ENCODE measurements at places on chromosomes 12 and 14.

DNA sequence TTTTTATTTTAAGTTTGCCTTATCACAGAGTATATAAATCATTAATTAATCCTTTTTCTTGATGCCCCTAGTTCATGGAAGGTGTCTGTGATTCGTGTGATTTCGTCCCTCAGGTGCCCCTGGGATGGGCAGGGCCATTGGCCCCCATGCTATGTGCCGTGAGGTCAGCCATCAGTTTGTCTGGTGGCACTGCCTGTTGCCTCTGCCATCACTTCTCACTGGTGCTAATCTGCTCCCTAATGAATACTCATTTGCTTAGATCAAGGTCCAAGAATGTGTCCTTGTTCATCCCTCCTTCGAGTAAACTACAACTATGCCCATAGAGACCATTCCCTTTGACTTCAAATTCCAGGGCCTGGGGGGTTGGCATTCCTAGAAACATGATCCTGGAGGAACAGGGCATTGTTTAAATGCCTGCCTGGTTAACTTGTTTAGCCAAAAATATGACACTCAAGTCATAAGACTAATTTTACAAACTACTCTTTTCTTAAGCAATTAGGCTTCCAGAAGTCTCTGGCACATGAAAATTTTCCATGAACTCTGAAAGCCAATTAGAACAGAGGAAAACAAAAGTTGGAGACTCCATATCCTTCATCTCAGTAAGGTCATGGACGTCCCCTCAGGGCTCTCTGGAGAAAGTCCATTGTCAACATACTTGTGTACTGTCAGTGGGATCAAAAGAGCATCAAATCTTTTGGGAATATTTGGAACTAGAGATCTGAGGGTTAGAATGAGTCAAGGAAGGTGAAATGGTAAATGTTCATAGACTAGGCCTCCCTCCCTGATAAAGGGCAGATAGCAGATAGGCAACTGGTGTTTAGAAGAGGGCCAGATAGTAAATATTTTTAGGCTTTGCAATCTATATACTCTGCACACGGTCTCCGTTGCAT lies 90.9 kb upstream of the PLXNC1 start:
- no peak for DNase-seq

DNA sequence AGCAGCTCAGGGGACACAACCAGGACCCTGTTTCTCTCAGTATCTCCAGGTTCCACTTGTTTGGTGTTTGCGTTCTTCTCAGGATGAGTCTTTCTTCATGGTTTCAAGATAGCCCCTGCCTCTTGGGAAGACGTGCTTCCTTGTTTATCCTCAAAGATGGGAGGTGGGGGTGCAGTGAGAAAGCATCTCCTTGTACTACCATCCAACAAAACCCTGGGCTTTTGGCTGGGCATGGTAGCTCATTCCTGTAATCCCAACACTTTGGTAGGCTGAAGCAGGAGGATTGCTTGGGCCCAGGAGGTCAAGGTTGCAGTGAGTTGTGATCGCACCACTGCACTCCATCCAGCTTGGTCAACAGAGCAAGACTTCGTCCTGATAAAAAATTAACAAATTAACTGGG lies 21.0 kb upstream of the TUNAR start:
- no peak for DNase-seq

DNA sequence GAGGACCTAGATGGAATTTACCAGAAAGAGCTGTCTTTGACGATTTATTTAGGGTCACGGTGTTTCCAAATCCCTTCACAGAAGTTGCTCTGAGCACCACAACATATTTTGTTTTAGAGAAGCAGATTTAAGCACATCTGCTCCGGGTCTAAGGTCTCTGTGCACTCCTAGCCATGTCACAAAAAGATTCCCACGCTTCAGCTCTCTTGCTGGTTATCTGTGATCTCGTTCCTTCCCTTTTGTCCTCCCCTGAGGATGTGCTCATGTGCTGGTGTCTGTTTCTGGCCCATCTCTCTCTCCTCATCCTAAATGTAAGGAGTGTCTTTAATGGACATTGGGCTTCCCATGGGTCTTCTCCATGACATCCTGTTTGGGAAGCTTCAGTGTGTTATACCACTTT lies 53.7 kb upstream of the GNPNAT1 start:
- DNase-seq: no peak

- no peak for DNase-seq
These were observed 6.6 kb downstream of the HIF1A start for GRCh38 chr14:61701946-61702345.

DNA sequence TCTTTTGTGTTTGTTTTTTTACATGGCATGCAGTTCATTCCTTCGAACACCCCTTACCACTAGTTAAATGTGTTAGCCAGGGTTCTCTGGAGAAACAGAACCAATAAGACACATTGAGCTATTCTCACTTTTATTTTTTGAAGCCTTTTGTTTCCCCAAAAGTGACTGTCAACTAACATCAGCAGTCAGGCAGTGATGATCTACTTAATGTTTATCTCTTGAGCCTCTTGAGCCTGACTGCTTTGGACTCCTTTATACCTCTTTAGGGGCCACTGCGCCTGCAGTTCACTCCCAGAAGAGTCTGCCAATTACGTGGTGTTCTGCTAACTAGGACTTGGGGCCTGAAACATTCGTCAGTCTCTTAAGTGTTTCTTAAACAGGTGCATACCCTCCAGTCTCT lies 163.7 kb upstream of the FLRT2 start:
- no peak for DNase-seq

DNA sequence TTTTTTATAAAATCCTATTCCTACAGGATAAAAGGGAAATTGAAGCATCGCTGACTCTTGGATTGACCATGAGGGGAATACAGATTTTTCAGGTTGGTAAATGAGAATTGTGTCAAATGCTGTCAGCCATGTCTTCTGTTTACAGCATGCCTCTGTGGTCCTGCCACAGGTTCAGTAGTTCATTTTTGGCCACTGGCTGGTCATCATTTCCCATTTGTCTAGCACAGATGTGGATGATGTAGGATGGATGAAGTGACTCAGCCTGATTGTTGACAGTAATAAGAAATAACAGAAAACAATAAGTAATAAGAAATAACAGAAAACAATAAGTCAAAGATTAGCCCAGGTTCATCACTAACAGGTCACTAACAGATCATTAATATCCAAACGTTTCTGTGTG lies 59.8 kb downstream of the FRMD6 start:
- no peak for DNase-seq

DNA sequence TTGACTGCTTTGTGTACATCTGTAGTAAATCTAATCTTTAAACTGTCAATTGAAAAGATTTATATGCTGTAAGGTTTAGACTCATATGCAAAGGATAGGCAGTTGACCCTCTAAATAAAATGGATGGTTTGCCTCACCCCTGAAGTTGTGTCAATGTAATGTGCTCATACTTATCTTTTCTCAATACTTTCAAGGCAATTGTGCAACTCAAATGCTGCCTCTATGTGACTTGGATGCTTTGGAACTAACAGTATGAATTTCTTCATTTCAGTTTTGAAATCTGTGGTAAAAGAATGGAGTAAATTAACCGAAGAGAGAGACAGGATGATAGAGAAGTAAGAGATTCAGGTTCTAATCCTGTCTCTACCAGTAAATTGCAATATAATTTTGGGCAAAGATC lies 9.7 kb downstream of the PDE6H start:
- DNase-seq: no peak

DNA sequence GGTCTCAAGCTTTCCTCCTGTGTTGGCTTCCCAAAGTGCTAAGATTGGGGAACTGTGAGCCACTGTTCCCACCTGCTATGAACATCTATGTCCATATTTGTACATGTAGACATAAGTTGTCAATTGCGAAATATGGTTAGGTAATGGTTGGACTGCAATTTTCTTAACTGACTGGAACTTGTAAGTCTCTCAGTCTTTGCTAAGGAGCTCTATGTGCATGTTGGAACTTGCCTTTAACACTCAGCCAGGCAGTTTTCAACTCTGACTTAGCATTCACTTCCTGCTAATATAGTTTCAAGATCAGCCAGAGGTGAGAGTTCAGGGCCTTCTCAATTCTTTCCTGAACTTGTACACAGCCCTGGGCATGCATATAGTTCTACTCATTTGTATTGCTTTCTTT lies 44.5 kb upstream of the EEA1 start:
- DNase-seq: no peak

DNA sequence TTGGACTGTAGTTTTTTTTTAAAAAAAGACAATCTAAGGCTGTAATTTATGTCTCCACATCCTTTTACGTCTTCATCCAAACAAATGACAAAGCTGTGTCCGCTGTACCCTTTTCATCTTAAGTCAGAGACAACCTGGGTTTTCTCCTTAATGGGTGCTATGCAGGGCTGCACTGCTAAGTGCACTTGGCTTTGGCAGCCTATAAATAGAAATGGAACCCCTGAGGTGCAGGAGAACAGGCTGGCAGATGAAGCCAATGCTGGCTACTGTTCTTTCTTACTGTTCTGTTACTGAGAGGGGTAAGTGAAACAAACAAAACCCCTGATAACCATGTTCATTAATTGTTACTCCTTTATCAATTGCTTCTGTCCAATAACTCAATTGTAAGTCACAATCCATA lies 47.1 kb upstream of the KICS2 start:
- no peak for DNase-seq

- no peak for DNase-seq
These were observed 2.3 kb upstream of the KRT5 start for GRCh38 chr12:52522346-52523011.

DNA sequence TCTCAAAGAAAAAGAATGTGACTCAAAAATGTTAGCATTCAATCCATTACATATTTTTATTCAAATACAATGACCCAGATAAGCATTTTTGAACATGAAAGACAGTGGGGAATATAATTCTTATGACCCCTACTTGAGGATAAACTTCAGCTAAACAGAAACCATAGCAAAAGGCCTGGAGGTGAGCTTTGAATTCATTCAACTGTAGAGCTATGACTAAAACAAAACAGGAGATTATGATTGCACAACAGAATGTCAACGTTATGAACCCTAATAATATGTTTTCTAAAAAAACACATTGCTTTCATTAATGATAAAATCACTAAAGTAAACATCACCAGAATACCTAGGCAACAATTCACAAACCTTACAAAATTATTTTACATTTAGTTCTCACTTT lies 27.8 kb downstream of the EFCAB11 start:
- DNase-seq: no peak

DNA sequence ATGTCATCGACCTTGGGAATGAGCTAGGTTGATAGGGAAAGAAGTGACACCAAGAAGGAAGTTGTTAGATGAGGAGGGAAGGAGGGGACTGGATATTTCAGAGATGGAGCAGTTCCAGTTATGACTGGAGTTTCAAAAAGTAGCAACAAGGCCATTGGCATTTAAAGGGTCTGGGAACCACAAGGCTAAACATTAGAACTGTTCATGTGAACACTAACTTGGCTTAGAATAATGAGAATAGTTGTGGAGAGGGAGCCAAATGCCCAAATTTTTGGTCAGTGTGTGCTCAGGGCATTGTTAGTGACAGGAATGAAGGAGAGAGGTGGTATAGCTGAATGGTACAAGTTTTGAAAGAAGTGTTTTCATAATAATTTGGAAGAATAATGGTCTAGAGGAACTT lies 16.8 kb downstream of the IFT43 start:
- DNase-seq: no peak

DNA sequence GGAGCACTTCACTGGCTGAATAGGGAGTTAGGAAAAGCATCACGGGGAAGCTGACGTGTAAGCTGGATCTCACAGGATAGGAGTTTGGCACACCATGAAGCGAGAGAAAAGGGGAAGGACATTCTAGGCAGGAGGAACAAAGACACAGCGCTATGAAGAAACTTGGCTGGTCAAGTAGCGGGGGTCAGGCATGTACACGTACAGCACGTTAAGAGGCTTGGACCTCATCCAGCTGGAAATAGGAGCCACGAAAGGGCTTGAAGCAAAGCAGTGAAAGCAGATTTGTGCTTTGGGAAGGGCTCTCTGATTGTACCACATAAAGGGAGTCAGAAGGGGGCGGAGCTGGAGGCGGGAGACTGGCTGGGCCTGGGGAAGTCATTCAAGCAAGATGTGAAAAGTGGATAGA lies 19.6 kb upstream of the GALNT8 start:
- DNase-seq: no peak

DNA sequence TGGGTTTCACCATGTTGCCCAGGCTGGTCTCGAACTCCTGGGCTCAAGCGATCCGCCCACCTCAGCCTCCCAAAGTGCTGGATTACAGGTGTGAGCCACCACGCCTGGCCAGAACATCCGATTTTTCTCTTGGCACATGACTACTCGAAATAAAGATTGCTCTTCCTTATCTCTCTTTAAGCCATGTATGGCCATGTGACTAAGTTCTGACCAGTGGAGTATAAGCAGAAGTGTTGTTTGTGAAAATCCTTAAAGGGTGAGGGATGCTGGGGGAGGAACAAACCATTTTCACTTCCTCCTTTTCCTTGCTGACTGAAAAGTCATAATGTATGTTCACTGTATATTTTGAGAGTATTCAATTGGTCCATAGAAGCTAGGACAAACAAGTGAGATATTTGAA lies 50.7 kb upstream of the ATF7IP start:
- DNase-seq: no peak

DNA sequence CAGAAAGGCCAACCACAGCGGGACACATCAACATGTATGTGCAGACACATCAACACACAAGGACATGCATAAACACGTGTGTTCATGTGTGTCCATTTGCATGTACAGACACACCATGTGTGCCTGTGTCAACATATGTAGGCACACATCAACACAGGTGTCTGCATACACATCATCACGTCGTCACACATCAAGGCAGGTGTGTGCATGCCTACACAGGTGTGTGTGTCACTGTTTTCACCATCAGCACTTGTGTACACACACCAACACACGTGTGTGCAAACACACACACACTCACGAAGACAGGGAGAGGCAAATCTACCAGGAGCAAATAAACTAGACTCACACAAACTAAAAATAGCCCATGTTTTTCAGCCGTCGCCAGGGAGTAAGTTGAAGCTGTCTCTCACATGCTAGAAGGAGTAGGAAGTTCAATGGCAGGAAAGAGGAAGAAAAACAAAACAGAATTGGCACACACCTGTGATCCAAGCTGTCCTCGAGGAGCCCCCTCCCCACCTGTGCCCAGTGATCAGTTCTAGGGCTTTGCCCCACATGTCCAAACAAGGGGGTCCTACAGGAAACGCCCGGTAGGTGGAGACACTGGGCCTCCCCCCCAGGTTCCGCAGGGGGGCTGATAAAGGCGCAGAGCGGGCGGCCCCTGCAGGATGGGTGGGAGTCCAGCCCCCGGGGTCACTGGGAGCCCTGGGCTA lies 7.4 kb downstream of the SCARB1 start:
- no peak for DNase-seq

DNA sequence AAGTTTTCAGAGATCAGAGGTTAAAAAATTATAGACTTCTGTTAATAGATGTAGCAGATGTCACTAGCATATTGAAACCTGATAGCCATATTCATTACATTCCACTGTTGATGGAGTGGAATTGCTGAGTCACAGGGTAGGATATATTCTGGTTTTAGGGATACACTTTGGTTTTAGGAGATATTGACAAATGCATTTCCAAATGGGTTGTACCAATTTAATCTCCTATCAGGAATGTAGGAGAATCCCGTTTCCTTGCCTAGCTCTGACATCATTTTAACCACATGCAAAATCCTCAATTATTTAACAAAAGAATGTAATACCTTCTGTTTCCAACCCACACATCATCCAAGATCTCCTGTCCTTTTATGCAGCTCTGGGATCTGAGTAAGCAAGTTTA lies 30.7 kb upstream of the ESR2 start:
- no peak for DNase-seq

GRCh38 chr12:98639491-98639890 lies 5.1 kb downstream of the IKBIP start:
- no peak for DNase-seq
